ENCODE measurements at places on chromosomes 3 and 15. TPM values are rescaled to one million over a fixed set of nuclear protein-coding genes. Genes with fewer than 3 reads are reported as not detected.

Gene PLA2G4E
- total RNA-seq, result 0.03 TPM

Gene RTP2
- not detected for total RNA-seq

Gene PCYT1A
- 33.9 TPM for total RNA-seq

Gene LMAN1L
- total RNA-seq, result not detected

Gene ACAP2
- 7.0 TPM for total RNA-seq

Gene B3GALNT1
- total RNA-seq, result 0.17 TPM

Gene EFCAB12
- total RNA-seq, result 0.71 TPM

Gene GPR15
- not detected for total RNA-seq

Gene EPHA6
- total RNA-seq, result 0.14 TPM

Gene DGKG
- 7.0 TPM for total RNA-seq

Gene HEG1
- 13.8 TPM for total RNA-seq

Gene ZNF774
- total RNA-seq, result 0.85 TPM

Gene EPHA3
- total RNA-seq, result not detected

Gene THRB
- 1.1 TPM for total RNA-seq
